ENCODE measurements at places on chromosomes 5 and 9.
A peak's percentile ranks its signal among the peaks of the same experiment; 100 is the strongest.

DNA sequence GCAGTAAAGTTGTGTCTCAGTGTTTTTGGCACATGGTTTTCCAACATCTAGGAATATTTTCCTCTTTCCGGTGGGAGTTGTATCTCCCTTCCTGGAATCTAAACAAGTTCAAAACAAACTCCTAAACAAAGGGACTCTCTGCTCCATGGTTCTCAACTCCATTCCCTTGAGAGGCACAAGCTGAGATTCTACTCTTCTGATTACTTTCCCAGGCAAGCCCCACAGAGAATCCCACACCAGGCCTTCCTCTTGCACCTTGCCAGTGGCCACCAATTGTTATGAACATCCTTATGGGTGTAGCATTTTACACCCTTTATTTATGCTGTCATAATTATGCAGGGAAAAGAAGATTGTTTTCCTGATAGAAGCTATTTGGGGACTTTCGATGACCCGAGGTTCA, 25.8 kb upstream of the SH3TC2 start:
- DNase-seq = no peak

DNA sequence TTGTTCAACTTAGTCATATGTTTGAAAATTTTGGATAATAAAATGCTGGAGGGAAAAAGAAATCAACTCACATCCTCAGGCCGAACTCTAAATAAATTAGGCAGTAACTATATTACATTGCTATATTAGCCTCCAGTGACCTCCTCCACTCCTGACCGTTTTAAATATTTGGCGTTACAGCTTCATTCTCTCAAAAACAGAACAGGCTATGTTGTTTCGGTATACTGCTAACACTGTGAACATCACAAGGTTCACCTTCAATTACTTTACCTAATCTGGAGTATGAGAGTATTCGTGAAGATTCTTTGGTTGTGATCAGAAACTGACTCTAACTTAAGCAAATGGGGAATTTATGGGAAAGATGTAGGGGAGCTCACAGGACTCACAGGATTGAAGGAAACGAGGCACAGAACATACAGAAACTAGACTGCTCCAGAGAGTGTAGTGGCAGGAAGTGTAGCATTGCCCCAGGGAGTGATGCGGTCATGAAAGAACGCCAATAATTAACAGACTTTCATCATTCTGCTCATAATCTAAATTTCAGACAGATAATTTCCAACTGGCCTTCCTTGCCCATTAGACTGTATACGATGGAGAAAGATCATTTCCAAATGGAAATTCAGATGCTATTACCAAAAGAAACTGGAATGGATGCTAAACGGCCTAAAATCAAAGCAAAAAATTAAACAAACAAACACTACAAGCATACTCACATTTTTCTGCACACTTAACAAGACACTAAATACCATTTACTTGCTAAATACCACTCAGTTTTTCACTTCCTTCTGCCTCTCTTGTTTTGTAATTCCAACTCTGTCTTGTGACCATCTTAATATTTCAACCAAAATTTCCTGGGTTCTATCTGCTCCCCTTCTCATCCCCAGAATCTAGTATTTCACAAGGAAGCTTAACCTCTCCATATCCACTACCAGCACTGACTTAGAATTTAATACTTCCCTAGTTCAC, 110.1 kb upstream of the LPAR1 start:
- no peak for DNase-seq

- DNase-seq = no peak
Observed at GRCh38 chr9:99602854-99603253, 218.8 kb upstream of the NR4A3 start.

DNA sequence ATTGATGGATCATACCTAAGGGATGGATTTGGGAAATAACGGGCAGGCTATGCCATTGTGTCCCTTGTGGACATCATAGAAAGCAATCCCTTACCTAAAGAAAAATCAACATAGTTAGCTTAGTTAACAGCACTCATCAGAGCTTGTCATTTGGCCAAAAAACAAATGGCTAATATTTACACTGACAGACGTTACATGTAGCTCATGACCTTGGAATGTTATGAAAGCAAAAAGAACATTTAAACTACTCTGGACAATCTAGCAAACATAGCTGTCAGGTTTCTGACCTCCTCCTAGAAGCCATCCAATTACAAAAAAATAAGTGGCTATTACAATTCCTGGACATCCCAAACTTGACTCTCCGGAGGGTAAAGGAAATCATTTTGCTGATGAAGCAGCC, 23.8 kb downstream of the TMEM232 start:
- DNase-seq = no peak

DNA sequence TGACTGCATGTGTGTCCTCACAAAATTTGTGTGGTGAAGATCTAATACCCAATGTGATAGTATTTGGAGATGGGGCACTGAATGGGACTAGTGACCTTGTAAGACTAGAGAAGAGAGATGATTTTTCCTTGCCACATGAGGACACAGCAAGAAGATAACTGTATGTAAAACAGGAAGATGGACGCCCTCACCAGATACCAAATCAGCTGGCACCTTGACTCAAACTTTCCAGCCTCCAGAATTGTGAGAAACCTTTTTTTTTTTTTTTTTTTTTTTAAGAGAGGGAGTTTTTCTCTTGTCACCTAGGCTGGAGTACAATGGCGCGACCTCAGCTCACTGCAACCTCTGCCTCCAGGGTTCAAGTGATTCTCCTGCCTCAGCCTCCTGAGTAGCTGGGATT, 40.3 kb downstream of the UBTD2 start:
- no peak for DNase-seq

DNA sequence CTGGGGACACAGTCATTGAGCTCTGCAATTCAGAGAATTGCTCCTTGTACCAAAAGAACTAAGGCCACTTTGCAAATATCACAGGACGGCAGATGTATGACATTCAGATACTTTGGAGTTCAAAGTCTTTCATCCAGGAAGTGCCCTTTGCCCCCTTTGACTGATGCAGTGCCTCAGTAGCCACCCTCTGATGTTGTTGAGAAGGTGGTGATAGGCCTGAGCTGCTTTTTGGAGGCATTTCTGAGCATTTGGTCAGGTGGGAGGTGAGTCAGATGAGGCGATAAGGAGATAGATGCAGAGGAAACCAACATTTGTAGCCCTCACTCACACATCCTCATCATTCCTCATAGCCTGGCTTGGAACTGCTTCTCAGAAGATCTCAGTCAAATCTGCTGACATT, 63.4 kb downstream of the ANGPTL2 start:
- DNase-seq = no peak

DNA sequence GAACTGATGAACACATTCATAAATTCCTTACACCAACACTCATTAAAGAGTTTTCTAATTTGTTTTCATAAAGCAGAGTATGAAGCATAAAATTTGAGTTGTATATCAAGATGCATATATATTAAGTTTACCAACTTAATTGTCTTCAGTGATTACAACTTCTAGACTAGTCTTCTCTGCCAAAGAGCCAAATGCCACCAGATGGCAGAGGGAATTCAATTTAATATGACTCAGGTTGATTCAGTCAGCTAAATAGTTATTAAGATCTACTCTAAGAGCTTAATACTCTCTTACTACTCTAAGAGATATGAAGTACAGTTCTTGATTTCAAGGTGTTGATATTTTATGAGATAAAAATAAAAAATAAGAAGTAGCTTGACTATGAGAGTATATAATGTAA, 53.4 kb downstream of the CDH10 start:
- no peak for DNase-seq

DNA sequence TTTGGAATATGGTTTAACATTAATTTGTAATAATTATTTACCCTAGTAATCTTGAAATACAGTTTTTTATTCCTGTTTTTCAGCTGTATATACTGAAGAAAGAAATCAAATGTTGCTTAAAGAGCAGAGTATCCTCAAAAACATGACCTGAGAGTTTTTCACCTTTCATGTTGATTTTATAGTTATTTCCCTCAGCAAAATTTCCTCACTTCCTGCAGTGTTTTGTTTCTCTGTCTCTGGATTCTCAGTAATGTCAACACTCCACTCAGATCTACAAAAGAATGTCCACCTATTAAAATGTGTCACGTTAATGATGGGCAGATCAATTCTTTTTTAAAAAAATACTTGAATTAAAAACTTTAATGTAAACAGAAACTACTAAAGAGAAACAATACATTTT, 398.3 kb downstream of the ANXA1 start:
- DNase-seq = no peak

- DNase-seq = no peak
Observed at GRCh38 chr9:35771534-35771933, 17.5 kb upstream of the MSMP start.

GRCh38 chr5:161414037-161414436, 132.5 kb downstream of the GABRB2 start:
- DNase-seq = no peak

GRCh38 chr5:111627862-111628261, 115.5 kb upstream of the STARD4 start:
- DNase-seq = no peak

- no peak for DNase-seq
Observed at GRCh38 chr9:90787771-90788460, 13.7 kb upstream of the SYK start.

DNA sequence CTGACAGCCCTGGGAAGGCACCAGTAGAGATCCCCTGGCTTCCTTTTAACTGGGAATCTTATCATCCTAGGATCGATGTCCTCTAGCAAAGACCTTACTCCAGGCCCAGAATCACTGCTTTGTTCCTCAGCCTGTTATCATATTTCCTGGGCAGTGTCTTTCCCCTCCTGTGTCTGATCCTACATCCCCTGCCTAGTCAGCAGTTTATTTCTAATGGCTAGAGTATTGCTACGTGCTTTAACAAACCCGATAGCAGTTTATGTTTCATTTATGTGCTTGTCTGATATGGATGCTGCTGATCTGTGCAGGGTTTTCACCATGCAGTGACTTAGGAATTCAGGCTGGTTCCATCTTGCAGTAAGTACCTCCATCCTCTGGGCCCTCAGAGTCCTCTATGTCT, 20.9 kb upstream of the BARX1 start:
- no peak for DNase-seq

DNA sequence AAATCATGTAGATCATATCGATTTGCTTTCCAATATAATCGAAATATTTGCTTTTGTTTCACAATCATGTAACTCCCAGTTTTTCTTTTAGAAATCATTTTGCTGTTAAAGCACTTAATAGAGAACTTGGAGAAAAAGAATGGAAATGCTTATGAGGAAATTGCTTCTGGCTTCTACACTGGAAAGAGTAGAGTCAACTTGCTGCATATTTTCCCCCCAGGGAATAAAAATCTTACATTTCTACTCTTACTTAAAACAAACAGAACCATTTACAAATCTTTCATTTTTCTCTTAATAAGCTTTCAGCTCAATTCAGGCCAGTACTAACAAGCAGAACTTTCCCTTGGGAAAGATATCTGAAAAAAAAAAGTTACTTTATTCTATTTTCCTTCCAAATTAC, 312.0 kb downstream of the CHSY3 start:
- no peak for DNase-seq

GRCh38 chr9:132249123-132249522, 87.3 kb downstream of the NTNG2 start:
- no peak for DNase-seq

DNA sequence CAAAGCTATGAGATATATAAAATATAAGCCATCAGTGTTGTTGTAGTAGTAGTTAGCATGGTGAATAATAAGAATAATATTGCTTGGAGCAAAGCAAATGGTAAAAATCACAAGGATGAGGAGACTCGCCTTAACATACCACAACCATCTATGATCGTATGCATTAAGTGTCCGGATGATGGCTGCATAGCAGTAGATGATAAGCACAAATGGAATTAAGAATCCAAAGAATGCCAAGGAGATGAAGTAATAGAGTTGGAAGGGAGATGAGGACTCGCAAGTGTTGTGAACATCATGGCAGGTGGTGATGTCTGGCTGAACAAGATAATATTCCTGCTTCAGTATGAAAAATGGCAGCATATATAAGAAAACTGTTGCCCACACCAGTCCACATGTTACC, 5.5 kb downstream of the F2RL2 start:
- no peak for DNase-seq

DNA sequence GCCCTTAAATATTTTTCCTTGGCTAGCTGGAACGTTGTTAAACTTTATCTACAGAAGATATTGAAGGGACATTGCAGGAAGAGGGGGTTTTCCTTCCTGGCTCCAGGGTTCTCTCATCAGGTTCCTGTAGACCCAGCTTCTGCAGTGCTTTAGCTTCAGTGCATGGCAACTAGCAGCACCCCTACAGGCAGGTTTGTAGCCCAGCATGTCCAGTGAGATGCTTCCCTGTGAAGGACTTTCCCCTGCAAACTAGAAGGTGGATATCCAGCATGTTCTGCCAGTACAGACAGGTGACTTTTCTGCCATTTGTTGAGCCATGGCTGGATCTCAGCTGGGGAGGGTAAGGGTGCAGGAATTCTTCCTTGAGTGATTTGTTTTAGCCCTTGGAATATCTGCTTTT, 10.4 kb downstream of the CCL28 start:
- no peak for DNase-seq

- DNase-seq = no peak
Observed at GRCh38 chr5:58753446-58753845, 170.6 kb downstream of the RAB3C start.

DNA sequence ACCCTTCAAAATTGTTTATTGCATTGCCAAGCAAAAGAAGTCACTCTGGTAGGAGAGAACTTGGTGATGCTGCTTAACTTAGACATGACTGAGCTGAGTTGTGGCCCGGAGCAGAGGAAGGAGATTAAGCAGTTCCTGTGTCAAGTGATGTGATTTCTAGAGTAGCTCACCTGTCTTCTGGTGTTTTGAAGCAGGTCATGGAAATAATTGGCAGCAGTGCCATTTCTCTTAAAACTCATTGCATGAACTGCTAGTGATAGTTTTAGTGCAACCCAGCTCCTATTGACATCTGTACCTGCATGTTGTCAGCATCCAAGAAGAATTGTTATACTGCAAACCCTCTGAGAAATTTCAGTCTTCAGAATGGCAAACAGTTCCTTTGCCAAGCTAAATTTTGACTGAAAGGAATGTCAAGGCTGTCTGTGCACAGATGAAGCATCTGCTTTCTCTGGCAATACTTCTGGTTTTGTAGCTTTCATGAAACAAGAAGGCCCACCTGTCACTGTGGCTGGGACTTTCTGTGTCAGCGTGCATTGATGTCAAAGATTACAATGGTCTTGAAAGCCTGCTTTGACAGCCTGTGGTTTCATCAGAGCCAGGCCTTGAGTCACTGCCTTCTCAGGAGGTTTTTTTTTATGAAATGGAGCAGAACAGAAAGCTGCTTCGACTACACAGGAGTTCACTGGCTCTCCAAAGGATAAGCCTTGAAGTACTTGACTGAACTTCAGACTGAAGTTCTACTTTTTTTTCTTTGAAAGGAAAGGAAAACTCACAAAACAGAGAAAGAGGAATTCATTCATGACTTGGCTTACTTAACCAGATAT, 90.6 kb downstream of the RALGPS1 start:
- DNase-seq = peak; percentile 60

DNA sequence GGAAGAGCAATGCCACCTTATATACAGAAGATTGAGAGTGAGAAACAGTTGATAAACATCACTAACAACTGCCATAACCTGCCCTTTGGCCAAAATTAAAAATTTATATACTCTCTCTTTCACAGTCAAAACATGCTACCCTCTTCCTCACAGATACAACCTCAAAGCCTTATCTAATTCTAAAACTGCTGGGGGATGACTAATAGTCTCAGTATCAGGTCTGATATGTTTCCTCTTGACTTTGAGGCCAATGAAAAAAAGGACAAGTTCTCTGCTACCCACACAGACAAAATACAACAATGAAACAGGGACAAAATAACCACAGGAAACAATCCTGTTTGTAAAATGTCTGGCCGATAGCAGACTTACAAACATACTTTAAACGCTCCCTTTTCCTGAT, 485.6 kb upstream of the NUDT12 start:
- DNase-seq = no peak

GRCh38 chr9:133505901-133506652, 18.7 kb downstream of the MYMK start:
- no peak for DNase-seq

- no peak for DNase-seq
Observed at GRCh38 chr5:171432076-171432475, 12.6 kb downstream of the FGF18 start.
